Chondrocyte (in vitro differentiated cells): ENCODE measurements at places on chromosomes 3 and 15. TPM values are rescaled to one million over a fixed set of nuclear protein-coding genes. Genes with fewer than 3 reads are reported as not detected.
A peak's percentile ranks its signal among the peaks of the same experiment; 100 is the strongest.

DNA sequence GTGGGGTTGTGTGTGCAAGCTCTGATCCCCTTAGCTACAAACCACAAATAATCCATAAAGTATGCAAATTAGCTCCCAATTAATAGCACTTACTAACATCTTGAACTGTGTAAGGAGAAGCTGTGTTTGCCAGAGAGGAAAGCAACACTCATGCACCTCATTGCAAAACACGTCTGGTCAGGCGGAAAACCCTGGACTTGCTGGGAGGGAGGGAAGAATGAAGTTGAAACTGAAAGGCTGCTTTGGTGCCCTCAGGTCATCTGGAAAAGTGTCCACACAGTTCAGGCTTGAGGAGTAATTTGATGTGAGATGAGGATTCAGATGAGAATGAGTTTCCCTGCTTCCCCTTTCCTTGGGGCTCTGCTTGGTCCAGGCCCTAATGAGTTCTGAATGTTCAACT, 185.5 kb upstream of the ANKRD28 start:
- DNase-seq = no peak

- DNase-seq = no peak
Measured at GRCh38 chr3:144873066-144873465, 901.4 kb downstream of the DIPK2A start.

- no peak for DNase-seq
Measured at GRCh38 chr3:136120373-136121348, 75.5 kb downstream of the MSL2 start.

TUSC2 gene
- total RNA-seq = 15.3 to 18.6 TPM (median 17.0 TPM) in 3 replicates

DNA sequence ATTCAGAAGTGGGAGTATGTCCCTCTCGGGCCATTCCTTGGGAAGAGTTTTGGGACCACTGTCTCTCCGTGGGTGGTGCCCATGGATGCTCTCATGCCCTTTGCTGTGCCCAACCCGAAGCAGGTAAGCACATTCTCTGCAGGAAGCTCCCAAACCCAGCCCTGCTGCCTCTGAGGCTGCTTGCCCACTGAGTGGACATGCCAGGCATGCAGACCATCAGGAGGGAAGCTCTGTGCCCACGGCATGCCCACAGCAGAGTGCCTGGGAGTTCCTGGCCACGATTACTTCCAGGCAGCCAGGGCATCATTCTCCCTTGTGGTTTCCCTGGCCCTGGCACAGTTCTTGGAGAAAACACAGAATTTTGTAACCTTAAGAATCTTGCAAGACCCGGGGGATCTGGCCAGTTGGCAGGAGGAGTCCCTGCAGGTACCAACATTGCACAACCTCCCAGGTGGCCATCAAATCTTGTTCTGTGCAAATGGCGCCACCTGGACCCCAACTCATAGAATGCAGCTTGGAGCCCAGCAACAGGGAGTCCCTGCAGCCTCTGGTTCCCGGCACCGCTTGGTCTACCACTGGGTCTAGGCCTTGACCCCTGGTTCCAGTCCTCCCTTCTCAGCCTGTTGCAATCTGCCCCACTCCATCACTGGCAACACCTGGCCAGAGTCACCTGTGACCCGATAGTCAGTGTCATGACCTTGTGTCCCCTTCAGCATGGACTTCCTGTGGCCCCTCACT, 20.4 kb downstream of the FAH start:
- no peak for DNase-seq

DNA sequence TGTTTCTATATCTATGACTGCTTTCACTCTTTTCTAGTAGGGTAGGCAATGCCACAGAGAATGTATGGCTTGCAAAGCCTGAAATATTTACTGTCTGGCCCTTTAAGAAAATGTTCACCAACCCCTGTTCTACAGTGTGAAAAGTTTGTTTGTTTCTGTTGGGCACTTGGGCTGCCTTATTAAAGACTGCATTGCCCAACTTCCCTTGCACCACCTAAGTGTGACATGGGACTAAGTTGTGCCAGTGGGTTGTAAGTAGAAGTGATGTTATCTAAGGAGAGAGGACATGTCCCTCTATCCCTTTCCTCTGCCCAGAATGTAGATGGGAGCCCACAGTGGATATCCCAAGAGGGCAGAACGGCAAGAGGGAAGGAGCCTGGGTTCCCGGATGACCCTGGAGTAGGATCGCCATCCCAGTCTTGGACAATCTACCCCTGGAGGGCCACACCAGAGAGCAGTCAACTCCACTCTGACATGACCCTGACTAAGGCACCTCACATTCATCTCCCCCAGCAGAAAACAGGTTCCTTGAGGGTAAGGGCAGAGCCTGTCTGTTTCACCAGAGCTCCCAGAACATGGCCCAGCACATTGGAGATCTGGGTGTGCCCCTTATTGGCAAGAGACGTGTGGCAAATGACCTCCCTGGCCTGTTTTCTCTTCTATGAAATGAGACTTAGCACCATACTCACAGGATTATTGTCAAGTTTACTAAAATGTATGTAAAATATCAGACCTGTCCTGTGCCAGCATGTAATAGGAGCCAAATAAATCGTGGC, 138.8 kb downstream of the SMAD6 start:
- no peak for DNase-seq

GRCh38 chr15:84819791-84820190, 2.6 kb downstream of the ALPK3 start:
- peak; percentile 21 for DNase-seq
